Kidney epithelial cell (primary cell): ENCODE measurements at places on chromosomes 12 and 14.

DNA sequence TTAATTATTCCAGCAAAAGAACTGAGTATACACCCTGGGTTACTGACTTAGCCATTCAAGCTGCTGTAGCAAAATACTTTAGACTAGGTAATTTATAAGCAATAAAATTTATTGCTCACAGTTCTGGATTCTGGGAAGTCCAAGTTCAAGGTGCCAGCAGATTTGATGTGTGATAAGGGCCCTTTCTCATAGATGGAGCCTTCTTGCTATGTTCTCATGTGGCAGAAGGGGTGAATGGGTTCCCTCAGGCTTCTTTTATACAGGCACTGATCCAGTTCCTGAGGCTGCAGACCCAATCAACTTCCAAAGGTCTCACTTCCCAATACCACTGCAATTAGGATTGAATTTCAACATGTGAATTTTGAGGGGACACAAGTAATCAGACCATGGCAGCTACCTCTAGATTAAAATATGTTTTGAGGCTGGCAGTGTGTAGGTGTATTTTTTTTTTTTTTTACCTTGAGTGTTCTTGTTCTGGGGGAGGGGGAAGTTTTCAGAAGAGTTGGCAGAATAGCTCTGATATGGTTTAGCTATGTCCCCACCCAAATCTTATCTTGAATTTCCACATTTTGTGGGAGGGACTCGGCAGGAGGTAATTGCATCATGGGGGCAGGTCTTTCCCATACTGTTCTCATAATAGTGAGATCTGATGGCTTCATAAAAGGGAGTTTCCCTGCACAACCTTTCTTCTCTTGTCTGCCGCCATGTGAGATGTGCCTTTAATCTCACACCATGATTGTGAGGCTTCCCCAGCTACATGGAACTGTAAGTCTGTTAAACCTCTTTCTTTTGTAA is 178.2 kb downstream of the RASSF9 start:
- no peak for DNase-seq

- no peak for DNase-seq
Observed at GRCh38 chr14:102077382-102077709, 9.5 kb downstream of the HSP90AA1 start.

DNA sequence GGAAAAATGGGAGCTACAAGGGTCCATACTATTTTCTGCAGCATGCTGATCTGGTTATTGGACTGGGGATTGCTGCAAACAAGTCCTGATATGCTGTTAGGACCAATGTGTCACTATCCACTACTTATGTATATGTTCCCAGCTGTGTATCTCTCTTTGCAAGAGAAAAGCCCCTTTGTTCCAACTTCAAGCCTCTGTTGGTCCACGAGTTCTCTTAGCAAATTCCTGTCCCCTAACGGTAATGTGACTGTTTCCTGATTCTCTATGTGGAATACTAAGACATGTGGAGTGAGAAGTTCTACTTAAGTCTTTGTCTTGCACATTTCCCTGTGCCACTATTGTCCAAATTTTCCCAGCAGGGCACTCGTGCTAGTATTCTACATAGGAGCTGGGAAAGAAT is 557.7 kb downstream of the FSCB start:
- no peak for DNase-seq

- DNase-seq: no peak
Observed at GRCh38 chr14:89563471-89563870, 146.4 kb upstream of the FOXN3 start.

- DNase-seq: no peak
Observed at GRCh38 chr12:71397433-71397954, 42.1 kb upstream of the LGR5 start.

DNA sequence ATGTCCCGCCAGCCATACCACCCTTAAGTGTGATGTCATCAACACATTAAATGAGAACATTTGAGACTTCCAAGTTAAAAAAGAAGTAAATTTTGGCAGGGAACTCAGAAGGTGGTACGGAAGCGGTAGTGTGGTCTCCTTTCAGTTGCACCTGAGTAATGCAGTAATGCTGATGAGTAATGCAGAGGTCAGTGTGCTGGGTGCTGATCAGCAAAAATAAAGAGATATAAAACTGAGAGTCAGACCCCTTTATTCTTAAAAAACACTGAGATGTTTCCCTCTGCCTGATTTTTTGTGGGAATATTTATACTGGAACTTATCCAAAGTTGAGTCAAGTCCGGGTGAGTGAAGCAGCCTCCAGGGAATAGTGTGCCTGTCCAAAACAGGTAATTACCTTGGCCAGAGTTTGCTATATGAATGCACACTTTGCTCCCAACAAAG is 370.6 kb upstream of the PRICKLE1 start:
- DNase-seq: peak; percentile 72

GRCh38 chr12:49244176-49244575 is 20.7 kb upstream of the TUBA1C start:
- no peak for DNase-seq

DNA sequence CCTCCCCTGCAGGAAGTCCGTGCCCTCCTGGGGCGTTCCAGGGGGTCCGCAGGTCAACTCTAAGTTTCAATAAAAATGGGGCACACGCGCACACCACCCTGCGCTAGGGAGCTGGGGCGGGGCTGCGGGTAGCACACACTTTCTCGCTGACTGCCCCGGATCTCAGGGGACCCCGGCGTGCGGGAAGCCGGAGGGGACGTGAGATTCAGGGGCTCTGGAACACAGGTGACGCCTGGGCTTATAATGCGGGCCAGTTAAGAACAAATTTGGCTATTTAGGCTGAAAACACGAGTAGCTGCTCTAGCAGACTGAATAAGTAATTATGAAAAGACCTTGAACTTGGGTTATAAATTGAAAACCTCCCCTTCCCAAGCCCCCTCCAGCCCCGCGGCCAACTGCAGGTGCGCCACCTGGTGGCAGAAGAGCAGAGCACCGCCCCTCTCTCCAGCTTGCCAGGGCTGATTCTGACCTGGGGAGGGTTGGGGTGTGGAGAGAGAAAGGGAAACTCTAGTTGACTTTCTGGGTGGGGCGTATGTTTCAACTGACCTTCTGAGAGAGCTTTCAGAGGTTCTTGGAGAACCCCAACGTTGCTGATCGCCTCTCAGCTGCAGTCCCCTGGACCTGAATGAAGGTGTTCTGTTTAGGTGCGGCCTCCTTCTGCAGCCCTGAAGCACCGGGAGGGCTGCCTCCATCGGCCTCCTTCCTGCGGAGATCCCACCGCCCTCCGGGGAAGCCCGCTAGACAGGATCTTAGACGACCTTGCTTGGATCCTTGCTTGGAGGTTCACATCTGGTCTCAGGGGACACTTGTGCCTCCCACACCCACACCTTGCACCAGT is 118.4 kb upstream of the EVL start:
- DNase-seq: no peak

DNA sequence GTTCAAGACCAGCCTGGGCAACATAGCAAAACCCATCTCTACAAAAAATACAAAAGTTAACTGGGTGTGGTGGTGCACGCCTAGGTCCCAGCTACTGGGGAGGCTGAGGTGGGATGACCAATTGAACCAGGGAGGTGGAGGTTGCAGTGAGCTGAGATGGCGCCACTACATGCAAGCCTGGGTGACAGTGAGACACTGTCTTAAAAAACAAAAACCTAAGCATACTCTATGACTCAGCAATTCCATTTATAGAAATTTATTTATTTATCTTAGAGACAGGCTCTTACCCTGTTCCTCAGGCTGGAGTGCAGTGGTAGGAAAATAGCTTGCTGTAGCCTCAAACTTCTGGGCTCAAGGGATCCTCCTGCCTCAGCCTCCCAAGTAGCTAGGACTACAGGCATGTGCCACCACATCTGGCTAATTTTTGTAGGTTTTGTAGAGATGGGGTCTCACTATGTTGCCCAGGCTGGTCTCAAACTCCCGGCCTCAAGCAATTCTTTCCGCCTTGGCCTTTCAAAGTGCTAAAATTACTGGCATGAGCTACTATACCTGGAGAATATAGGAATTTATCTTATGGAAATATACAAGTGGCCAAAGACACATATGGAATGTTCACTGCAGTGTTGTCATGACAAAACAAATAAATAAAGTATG is 43.3 kb downstream of the NCKAP5L start:
- no peak for DNase-seq

DNA sequence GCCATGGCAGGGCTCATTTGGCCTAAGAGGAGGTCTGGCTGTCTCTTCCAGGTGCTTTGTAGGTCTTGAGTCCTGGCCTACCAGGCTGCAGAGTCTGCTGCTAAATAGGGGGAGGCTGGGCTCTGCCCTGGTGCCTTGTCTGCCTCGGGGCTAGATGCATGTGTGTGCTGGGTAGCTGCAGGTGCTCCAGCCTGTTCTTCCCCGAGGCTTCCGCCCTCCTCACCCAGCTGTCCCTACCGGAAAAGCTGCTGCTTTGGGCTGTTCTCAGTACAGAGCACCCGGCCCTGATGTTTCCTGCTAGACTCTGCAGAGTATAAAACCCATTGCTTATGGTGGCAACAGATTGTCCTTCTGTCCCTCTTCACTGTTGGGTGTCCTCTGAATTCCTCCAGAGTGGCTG is 37.7 kb downstream of the RAB35 start:
- no peak for DNase-seq

DNA sequence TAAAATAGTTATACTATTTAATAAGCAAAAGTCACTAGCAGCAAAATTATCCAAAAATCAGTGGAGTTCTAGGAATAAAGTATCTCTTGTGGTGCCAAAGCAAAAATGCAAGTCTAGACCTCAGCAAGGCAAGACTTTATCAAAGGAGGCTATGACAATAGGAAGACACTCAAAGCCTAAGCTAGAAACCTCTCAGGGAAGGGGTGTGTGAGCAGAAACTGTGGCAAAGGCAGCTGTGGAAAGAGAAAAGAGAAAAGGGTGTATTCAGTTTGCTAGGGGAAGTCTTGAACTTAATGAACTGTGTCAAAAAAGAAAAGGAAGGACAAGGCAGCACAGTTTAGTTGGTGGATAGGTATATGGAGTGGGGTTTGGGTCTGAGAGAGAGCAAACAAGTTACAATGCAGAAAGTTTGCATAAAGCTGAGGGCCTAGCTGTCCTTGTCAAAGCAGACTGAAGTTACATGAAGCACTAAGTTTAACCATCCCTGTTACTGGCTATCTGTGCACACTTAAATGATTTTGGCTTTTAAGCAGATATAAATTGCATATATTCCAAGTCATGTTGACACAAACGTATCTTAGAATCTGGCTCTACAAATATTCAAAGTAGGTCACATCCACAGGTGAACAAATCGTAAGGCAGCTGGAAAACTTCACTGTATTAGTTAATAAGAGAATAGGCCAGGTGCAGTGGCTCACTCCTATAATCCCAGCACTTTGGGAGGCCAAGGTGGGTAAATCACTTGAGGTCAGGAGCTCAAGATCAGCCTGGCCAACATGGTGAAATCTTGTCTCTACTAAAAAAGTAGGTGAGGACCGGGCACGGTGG is 31.0 kb upstream of the AMN1 start:
- no peak for DNase-seq

DNA sequence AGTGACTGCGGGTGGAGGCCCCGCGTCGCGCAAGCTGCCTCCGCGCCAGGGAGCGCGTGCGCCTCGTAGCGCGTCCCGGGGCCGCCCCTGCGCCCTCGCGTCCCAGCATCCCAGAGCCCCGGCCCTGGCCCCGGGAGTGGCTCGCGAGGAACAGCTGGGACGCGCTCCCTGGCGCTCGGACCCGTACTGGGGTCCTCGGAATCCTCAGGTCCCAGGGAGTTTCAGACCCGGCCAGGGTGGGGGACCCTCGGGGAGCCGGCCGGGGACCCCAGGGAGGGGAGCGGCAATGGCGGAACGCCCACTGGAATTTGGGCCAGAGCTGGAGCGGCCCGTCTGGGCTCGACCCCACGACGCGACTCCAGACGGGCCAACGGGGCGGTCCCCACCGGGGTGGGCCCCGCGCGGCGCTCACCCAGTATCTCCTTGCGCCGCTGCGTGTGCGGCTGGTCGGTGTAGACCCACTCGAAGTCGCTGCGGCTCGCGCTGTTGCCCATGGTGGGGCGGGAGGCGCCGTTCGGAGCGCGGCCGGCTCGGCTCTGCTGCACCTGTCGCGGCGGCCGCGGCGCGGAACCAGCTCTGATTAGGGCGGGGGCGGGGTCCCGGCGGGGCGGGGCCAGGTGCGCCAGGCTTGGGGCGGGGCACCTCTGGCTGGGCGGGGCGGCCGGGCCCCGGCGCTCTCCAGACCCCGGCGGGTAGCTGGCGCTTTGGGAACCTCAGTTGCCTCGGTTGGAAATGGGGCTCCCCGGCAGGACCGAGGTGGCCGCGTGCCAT is at the start of gene DEGS2:
TSS of gene DEGS2 (minus strand) at position 552 of the 771 bp plus-strand sequence. CDS start at position 494, 58 bp downstream.
- no peak for DNase-seq

DNA sequence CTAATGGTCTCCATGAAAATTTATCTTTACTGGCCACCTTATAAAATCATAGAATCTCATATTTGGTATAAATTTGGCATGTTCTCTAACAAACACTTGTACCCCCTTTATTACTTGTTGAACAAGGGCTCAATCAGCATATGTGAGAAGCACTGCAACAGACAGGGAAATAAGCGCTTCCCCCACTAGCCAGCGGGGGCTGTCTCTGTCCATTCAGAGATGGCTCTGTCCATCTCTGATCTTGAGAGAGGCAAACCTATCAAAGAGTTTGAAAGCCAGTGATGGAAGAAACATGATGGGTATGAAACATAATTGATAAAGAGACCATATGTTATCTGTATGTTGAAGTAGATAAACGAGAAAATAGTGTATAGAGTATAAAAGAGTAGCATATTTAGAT is 326.8 kb downstream of the PDZRN4 start:
- DNase-seq: no peak

- DNase-seq: no peak
Observed at GRCh38 chr12:48768147-48768546, 20.7 kb downstream of the ADCY6 start.

DNA sequence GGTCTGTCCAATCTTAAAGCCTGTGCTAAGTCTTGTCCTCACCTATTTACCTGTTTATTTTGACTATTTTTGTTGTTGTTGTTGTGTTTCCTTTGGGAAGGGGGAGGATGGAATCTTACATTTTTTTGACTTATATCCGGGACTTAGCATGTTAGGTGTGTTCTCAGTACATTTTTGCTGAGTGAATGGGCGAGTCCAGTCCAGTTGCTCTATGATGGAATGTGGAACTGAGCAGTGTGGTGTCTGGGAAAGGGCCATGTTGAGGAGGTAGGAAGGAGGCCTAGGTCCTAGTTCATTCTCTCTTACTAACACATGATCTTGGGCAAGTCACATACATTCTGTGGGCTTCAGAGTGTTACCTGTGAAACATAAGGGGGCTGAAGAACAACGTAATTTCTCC is 80.9 kb upstream of the SLC38A2 start:
- no peak for DNase-seq

DNA sequence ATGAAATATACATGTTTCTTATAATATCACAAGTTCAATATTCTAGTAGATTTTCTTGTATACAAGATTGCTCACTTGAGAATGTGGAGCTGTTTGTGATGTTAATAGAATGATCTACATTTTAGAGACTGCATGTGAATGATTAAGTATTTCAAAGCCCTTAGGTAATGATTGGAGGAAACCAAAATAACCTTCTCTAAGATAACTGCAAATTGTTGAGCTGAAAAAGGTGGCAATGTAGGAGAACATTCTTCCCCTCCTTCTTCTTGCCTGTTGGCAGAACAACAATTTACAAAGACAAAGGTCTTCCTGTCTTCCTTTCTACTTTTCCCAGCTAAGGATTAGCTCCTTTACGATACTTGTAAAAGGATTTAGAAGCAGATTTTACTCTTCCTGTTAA is 2.0 kb upstream of the CLEC6A start:
- no peak for DNase-seq

- DNase-seq: no peak
Observed at GRCh38 chr14:32471181-32471580, 142.1 kb downstream of the AKAP6 start.
